ENCODE measurements at places on chromosomes 12 and 14.
A peak's percentile ranks its signal among the peaks of the same experiment; 100 is the strongest.

DNA sequence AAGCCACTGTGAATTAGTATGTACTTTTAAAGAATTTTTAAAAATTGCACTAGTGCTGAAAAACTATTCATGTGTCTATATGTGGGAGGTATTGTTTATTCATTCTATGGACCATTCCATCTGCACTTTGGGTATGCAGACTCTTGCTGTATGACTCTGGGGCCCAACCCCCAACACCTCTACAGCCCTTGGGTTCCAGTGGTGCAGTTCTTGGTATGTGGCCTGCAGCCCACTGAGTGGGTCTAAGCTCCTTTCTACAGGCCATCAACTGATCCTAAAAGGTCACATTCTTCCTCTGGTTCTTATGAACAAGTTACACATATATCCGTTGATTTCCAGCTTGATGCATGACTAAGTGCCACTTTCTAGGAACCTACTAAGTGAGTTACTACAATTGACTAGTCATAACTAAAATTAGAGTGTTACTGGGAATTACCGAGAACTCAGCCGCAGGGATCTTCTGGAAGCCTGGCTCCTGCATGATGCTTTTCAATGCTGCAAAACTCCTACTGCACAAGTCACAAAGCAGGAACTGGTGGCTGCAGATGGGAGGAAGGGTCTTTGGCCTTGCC is 62.4 kb upstream of the MED13L start:
- no peak for DNase-seq

- no peak for DNase-seq
Observed at GRCh38 chr12:118271770-118272417, 100.8 kb downstream of the TAOK3 start.

- DNase-seq, result peak; percentile 59
Observed at GRCh38 chr14:105203057-105203531, 22.0 kb upstream of the NUDT14 start.

- DNase-seq, result no peak
Observed at GRCh38 chr12:48352157-48352760, 1.5 kb upstream of the ZNF641 start.

- DNase-seq, result no peak
Observed at GRCh38 chr14:22282417-22282816, 306.6 kb downstream of the DAD1 start.

GRCh38 chr14:24920265-24921075 is 129.5 kb downstream of the STXBP6 start:
- no peak for DNase-seq

- DNase-seq, result no peak
Observed at GRCh38 chr14:23209651-23210423, 26.4 kb upstream of the SLC7A8 start.

- DNase-seq, result no peak
Observed at GRCh38 chr14:92309968-92310530, 12.9 kb upstream of the SLC24A4 start.

DNA sequence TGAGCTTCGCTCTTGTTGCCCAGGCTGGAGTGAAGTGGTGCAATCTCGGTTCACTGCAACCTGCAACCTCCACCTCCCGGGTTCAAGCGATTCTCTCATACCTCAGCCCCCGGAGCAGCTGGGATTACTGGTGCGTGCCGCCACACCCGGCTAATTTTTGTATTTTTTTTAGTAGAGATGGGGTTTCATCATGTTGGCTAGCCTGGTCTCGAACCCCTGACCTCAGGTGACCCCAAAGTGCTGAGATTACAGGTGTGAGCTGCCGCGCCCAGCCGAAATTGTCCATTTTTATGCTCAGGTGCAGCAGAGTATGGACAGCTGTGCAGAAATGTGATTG is 19.2 kb upstream of the CYP46A1 start:
- no peak for DNase-seq

DNA sequence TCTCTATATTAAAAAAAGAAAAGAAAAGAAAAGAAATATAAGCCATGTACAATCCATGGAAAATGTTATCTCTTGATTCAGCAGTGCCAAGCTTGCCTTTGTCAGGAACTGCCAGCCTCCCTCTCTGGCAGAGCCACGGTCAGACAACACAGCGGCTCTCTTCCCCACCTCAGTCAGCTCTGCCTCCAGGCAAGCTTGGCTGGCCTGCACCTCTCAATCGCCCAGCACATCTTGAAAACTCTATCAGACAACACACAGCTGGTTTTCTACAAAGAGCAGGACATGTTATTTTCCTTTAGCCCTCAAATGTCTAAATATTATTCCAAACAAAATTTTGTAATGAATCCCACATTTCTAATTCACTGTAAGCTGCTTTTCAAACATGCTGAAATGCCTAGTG is 20.0 kb upstream of the GCH1 start:
- no peak for DNase-seq

GRCh38 chr12:56193025-56193578 is 3.8 kb upstream of the SMARCC2 start:
- peak; percentile 88 for DNase-seq

DNA sequence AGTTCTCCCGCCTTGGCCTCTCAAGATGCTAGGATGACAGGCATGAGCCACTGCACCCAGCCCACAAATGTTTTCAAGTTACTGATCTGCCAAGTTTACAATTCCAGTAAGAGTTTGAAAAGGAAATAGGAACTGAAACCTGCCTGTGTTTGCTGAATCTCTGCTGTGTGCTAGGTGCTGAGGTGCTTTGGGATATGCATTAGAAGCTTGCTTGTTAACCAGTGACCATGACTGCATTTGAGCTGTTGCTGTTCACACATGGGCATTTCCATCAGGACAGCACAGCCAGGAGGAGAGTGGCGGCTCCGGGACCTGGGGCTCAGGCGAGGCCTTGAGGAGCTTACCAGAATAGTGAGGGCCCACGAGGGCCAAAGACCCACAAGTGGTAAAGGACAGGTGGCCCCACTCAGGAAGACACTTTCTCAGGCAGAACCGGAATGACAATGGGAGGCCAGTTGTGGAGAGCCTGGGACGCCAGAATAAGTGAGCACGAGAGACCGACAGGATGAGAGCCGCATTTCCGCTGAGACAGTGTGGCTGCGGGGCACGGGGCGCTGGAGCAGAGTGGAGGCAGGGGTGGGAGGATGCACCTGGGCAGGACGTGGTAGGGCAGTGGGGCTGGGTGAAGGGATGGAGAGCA is 54.5 kb upstream of the MMP17 start:
- no peak for DNase-seq

DNA sequence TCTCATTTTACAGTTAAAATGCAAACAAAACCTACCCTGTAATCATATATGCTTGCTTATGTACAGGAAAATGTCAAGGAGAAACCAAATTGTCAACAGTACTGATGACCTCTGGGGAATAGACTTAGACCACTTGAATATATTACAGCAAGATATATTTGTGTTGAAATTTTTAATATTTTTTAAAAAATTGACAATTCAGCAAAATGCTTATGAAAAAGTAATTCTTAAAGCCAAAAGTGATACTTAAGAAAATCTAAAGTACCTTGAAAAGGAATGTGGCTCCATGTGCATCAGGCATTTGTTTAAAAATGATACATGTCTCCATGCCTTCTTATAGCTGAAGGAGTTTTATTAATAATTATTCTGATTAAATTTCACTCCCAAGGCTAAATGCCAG is 49.2 kb downstream of the PTPN21 start:
- DNase-seq, result no peak

- DNase-seq, result peak; percentile 67
Observed at GRCh38 chr12:15044471-15044870, 71.6 kb downstream of the PDE6H start.

GRCh38 chr14:103960457-103961055 is 18.2 kb upstream of the RD3L start:
- no peak for DNase-seq

- peak; percentile 51 for DNase-seq
Observed at GRCh38 chr14:95515080-95515489, 1.4 kb downstream of the SYNE3 start.

DNA sequence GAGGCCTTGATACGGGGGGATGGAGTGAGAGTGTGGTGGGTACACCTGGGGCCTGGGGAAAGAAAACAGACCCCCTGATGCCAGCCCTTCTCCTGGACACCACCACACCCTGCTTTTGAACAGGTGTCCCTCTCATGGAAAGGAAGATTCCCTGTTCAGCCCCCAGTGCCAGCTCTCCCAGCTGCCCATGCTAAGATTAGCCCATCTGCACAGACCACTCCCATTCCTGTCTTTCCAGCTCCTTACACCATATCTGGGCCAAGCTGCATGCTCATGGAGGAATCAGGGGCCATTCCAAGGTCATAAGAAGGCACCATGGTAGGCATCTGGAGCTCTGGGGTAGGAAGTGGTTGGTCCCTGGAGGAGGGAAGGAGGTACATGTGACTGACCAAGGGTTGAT is 9.6 kb downstream of the NAB2 start:
- DNase-seq, result no peak

DNA sequence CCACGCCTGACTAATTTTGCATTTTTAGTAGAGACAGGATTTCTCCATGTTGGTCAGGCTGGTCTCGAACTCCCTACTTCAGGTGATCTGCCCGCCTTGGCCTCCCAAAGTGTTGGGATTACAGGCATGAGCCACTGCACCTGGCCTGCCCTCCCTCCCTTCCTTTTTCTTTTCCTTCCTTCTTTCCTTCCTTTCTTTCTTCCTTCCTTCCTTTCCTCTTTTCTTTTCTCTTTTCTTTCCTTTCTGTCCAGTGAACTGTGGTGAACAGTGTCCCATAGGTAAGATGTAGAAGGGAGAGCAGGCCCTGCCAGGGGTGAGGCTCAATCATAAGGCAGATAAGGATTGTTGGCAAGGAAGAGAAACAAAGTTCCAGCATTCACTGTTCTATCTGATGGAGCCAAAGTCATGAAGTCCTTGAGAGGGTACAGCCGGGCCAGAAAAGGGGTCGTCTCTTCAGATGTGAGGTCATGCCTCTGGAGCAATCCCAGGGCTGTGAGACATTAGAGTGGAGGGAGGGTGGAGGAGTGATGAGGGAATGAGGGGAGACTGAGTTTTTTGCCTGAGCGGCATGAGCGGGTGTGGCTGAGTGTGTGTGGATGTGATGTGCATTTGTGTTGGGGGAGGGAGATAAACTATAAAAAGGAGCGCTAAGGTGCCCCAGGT is 4.2 kb upstream of the MLF2 start:
- DNase-seq, result no peak

- DNase-seq, result peak; percentile 63
Observed at GRCh38 chr14:64465831-64466554, 694 bp downstream of the AKAP5 start.

DNA sequence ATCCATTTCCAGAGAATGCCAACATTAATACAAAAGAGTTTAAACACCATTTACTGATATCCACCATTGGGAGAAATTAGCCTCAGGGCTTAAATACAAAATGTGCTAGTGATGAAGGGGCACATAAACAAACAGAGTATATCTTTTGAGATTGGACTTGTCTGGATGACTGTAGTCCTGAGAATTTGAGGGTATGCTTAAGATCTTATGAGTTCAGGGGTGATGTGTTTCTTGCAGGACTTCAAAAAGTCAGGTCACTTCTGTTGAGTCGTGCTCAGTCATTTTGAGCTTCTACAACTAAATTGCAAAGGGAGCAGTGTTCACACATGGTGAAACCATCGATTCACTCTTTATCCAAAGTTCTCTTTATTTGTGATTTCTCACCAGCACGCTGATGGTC is 425.7 kb downstream of the ATP23 start:
- DNase-seq, result no peak

DNA sequence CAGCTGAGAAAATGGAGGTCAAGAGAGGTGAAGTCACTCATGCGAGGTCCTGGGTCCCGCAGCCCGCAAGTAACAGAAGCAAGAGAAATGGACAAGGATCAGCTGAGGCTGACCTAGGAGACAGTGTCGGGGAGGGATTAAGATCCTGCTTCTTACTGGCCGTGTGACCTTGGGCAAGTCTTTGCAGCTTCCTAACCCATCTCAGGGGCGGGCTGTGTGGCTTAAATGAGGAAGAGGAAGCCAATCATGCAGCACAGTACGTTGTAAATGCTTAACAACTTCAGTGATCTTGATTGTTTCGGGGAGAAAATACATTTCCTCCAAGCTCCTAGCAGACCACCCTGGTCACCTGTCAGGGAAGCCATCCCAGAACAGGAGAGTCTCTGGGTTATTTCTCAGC is 7.1 kb upstream of the PGF start:
- no peak for DNase-seq

DNA sequence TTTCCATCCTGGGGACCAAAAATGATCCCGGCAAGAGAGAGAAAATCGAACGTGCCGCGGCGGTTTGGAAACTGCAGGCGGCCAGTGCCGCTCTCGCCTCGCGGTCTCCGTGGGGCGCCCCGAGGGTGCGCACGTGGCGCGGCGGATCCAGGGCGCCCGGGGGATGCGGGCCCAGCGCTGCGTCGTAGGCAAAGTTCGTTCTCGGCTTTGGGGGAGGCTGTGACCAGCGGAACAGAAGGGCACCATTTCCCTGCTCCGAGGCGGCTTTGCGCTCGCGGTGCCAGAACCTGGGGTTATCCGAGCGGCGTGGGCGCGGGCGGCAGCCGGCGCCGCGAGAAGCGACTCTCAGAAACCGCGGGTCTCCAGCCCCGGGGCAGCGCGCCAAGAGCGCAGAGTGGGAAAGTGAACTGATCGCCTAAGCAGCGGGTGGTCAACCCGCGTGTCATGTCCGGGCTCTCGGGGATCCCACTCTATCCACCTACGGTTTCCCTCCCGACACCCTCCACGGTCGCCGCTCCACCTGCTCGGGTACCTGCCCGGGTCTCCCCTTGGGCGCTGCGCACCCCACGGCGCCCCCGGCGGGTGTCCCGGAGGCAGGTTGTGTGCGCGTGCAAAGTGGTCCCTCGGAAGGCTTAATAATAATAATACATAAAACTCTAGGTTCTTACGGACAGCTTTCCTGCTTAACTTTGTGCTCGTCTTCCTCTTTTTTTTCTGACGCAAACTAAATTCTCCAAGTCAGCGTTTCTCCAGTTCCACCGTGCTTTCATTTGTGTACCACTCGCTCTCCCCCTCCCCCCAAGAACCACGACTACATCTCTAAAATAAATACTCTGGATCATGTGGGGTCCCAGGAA is 1.2 kb downstream of the ESRRB start:
- no peak for DNase-seq

DNA sequence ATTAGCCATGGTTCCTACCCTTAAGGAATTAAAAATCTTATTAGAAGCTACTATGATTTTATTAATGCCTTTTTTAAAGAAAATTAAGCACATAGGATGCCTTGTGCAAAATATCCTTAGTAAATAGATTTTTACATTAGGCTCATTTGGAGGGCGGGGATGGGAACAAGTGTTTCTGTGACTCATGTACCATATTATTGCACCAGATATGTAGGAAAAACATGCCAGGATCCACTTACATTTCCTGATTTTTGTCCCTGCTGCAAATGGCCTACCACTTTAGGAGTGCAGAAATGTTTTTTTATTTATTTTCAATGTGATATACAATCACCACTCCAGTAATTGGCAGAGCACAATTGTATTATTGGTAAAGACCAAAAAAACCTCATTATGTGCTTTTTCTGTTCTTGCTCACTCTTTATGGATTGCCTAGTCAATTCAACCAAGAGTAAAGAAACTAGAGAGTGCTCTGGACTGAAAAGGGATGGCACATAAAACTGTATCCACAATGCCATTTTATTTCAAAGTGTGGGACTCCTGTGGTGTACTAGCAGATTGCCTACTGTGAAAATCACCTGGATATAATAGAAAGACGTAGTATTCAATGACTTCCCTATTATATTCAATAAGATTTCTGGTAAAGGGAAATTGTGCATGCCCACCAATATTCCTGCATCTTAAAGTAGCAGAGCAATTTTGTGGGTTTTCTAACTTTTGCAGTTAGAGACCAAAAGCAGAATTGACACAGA is 86.9 kb downstream of the ANO6 start:
- no peak for DNase-seq

Data from fibroblast of upper back skin (primary cell).